ENCODE measurements at places on chromosomes 7 and 10.

GRCh38 chr7:107592361-107593024 lies 12.4 kb downstream of the BCAP29 start:
- DNase-seq: no peak

- DNase-seq: no peak
Observed at GRCh38 chr10:7529638-7530037, 118.8 kb upstream of the SFMBT2 start.

- DNase-seq: no peak
Observed at GRCh38 chr10:5040781-5041470, 37.3 kb upstream of the AKR1C2 start.

- no peak for DNase-seq
Observed at GRCh38 chr10:74867351-74867750, 41.0 kb downstream of the KAT6B start.

- no peak for DNase-seq
Observed at GRCh38 chr7:124915242-124915641, 14.4 kb downstream of the POT1 start.

- no peak for DNase-seq
Observed at GRCh38 chr7:34158368-34159153, 253.2 kb downstream of the BMPER start.

DNA sequence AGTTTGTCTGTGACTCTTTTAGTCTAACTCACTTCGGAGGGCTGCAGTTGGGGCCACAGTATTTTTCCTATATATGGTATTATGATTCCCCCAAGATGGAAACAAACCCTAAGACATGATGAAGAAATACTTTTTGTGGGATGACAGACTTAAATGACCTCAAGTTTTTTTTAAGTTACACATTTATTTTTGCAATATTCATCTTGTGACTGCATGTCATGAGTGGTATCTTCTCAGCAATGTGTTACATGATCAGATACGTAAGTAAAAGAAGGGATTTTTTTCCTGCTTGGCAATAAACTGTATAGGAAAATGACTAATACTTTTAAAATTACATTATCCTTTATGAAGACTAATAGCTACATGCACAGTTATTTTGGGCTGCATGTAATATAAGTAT lies 57.8 kb downstream of the OR13A1 start:
- DNase-seq: no peak

DNA sequence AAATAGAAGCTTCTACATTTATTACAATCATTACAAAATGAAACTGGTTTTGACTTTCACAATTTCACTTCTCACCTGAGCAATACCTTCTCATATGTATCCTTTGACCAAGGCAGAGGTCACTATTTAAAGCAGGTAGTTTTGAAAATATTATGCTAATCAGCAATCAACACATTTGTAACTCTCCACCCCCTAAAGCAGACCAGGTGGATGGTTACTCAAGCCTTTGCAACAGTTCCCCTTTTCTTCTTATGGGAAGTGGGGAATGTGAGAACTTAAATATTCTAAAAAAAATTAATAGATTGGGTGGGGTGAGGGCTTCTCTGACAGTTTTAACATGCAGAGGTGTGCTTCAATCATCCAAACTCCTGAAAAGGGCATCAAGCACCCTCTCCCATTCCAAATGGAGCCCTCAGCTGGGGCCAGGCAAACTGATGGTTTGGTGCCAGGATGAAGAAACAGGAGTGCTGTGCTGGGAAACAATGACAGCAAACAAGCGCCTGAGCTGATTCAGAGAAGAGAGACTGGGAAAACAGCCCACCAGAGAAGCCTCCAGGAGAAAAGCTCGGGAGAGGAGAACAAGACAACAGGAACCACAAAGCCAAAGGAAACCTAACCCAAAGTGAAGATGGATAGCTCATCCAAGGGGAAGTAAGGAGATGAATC lies 17.1 kb downstream of the RAPGEF5 start:
- DNase-seq: no peak

Measured in cortex of kidney (tissue), 1 donor.